ENCODE measurements at places on chromosomes 12 and 14.

DNA sequence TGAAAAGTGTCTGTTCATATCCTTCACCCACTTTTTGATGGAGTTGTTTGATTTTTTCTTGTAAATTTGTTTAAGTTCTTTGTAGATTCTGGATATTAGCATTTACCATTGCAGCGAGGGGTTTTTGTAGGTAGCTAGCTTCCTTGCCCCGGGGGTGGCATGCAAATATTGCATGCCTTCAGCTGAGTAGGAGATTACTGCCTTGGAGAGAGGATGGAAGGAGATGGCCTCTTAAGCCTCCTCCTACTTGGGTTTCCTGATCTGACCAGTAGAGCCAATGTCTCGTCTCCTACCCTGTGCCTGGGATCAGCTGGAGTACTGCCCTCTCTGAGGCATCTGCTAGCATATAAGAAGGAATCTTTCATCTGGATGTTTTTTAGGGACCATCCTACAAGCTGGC lies 134.4 kb upstream of the CCND2 start:
- no peak for DNase-seq

- DNase-seq: no peak
Measured at GRCh38 chr14:65472189-65472588, 59.7 kb downstream of the FUT8 start.

DNA sequence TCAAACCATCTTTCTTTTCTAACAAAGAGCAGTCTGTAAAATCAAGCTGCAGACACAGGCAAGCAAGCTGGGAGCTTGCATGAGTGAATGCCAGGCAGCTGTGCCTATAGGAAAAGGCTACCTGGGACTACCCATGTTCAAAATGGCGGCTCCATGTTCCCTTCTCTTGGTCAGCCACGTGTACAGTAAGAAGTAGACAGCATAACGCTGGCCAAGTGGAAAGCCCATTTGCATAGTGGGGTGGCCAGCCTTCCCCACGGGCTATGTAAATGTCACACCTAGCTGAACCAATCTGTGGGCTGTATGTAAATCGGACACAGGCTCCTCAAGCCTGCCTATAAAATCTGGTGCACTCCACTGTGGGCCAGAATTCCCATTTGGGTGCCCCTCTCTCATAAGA lies 117.1 kb downstream of the SYT10 start:
- DNase-seq: no peak

DNA sequence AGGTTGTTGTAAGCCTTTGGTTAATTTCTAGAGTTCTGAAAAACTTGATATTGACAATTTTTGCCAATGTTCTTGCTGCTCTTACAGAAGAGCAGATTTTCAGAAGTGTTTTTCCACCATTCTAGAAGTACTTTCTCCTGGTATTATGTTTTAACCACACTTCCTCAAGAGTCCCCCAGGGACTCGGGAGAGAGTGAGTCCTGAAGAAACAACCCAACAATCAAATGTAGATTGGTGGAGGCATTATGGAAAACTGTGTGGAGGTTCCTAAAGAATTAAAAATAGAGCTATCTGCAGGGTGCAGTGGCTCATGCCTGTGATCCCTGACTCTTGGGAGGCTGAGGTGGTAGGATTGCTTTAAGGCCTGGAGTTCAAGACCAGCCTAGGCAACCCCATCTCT lies 26.7 kb downstream of the OR10P1 start:
- DNase-seq: no peak

DNA sequence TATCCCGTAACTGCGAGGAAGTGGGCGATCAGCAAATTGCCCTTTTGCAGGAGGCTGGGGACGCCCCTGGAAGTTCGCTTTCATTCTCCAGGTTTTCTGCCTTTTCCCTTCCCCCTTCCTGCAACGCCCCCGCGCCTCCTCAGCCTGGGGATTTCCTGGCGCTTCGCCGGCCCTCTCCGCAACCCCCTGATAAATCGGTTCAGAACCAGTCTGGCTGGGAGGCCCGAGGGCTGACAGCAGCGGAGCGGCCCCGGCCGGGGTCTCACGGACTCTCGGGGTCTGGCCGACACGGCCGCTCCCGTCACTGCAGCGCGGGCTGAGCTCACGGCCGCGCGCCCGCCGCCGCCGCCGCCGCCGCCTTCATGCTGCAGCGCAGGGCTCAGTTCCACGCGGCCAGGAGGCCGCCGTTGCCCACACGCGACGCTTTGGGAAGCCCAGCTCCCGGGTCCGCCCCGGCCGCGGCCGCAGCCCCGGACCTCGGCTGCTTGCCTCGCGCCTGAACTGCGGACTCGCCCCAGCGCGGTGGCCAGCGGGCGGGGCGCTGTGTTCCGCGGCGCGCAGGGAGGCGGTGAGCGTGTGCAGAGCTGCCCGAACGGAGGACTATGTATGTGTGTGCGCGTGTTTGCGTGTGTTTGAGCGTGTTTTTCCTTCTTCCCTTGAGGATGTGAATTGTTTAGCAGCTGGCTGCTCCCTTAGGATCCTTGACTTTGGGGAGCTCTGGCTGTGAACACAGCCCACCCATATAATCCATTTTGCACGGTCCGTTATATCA lies at the start of gene LRFN5:
Gene LRFN5, plus strand, starts transcription at position 345 of the 772 bp plus-strand sequence.
- DNase-seq: no peak

DNA sequence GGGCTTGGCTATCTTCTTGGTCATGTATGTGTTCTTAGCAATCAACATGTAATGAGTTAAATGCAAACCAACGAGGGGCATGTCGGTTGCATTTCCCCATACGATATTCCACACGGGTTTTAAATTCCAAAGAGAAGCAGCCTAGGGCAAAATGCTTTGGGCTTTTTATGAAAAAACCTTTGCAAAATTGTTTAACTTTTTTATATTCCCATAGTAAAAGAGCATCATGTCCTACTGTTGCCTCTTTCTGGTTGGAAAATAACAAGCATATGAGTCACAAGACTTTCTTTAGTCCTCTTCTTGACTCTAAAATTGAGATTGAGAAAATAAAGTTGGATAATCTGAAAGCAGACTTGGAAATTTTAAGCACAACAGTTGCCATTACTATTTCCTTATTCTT lies 3.8 kb upstream of the DIO2 start:
- no peak for DNase-seq

GRCh38 chr12:57187222-57188089 lies 29.1 kb upstream of the NXPH4 start:
- no peak for DNase-seq

- DNase-seq: no peak
Measured at GRCh38 chr14:29580763-29581162, 346.9 kb downstream of the PRKD1 start.

DNA sequence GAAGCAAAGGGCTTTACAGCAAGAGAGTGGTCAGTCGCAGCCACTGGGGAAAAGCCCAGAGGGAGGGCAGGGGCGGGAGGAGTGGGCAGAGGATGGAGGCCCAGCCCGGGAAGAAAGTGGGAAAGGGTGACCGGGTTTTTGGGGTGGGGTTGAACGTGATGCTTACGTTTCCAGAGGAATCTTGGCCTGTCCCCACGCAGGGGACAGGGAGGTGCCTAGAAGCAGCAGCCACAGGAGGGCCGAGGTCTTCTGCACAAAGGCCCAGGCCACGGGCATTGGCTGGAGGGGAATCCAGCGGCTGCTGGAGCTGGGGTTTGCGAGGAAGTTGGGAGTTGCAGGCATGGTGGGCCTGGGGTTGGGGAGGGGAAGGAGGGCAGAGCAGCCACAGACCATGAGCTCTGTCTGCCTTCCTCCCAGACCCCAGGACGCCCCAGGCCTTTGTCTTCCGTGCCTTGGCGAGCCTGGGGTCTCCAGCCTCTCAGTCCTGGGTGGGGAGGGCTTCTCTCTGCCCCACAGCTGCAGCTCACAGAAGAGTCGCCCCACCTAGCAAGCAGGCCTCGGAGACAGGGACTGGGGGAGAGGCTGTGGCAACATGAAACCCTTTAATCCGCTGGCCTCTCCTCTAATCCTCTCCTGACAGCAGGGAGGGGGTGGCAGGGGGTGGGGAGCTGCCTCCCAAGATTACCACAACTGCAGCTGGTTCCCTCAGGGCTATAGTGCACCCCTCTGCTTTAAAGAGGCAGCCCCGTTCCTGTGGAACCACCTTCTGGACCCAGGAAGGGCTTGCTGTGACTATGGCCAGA lies at the start of gene CACNA2D4:
Gene CACNA2D4, minus strand, starts transcription at position 572 of the 803 bp plus-strand sequence. Its CDS starts 179 bp downstream, at position 393.
- DNase-seq: no peak

GRCh38 chr14:85291731-85292130 lies 238.2 kb upstream of the FLRT2 start:
- no peak for DNase-seq

DNA sequence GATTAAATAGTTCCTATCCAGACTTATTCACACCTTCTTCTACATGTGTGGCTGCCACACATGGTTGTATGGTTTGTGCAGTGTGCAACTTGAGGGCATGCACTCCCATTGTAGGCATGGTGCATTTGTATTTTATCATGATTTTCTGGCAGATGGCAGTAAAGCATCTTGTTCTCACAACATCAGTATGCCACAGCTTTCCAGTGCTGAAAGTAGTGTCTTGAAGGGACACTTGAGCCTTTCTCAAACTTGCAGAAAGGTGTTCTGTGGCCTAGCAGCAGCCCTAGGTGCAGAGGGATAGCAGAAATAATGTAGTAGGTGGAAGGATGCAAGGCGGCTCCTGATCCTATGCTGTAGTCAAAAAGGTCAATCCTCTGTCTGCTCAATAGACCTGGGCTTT lies 72.9 kb downstream of the LMNTD1 start:
- no peak for DNase-seq

- DNase-seq: no peak
Measured at GRCh38 chr12:67710582-67710981, 62.0 kb downstream of the DYRK2 start.

- no peak for DNase-seq
Measured at GRCh38 chr14:53401646-53402045, 248.5 kb upstream of the DDHD1 start.

GRCh38 chr14:21437063-21437901 lies 18.6 kb downstream of the CHD8 start:
- DNase-seq: peak; percentile 96

- no peak for DNase-seq
Measured at GRCh38 chr12:1576410-1577241, 17.8 kb downstream of the FBXL14 start.

GRCh38 chr14:67645414-67645813 lies 25.7 kb downstream of the ARG2 start:
- no peak for DNase-seq

GRCh38 chr12:71599210-71599609 lies 64.4 kb downstream of the ZFC3H1 start:
- no peak for DNase-seq

DNA sequence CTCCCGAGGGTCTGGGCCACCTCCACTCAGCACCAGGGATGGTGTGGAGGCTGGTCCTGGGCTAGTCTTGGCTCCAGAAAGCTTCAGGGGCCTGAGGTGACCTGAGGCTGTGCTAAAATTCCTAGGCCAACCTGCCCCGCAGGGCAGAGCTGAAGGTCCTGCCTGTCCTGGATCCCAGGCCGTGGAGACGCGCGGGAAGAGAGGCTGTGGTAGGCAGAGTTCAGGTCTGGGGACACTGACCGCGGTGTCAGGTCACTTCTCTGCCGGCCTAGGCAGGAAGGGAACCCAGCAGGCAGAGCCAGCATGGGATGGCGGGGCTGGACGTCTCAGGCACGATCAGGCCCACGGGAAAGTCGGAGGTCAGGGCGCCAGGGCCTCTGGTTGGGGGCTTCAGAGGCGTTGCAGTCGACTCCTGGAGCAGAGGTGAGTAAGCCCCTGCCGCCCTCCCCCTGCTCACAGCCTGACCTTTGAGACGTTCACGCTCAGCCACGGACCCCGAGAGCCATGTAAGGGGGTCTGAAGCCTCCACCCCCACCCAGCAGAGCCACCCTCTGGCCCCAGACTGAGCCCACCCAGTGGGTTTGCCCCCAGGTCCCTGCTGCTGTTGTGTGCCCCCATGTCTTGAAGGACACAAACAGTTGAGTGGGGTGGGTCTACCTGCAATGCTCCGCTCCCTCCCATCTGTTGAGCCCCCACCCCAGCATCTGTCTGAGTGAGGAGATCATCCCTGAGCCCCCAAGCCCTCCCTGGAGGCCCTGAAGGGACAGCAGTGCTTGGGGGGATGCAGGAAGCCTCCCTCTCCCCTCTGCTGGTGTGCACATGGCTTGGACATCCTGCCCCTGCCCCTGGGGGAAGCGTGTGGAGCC lies 142.7 kb downstream of the KIF26A start:
- DNase-seq: no peak

DNA sequence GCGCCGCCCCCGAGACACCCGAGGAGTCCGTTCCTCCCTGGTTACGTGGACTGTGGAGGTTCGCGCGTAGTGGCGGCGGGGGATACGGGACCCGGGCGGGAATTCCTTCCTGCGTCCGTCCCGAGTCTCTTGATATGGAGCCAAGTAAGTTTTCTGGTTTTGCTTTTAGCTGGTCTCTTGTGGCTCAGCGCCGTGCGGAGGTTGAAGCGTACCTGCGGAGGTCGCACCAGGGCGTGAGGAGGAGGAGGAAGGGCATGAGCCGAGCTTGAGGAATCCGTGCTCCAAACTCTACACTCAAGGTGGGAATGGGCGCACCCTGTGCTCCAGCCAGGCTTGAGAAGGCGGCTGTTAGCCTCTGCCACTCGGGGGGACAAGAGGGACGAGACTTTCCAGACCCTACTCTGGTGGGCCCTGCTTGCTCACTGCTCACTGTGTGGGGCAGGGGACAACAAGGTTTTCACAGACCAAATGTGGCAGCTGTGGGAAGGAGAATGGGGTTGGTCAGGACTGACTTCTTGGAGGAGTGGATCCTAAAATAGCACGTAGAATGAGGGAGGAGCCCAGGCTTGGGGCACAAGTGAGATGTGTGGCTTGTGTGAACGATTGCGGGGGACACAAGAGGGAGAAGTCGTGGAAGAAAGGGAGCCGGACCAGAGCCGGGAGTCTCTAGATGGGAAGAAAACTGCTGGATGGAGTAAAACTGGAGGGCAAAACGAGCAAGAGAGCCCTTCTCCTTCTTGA lies 577 bp downstream of the ATG101 start:
- no peak for DNase-seq

DNA sequence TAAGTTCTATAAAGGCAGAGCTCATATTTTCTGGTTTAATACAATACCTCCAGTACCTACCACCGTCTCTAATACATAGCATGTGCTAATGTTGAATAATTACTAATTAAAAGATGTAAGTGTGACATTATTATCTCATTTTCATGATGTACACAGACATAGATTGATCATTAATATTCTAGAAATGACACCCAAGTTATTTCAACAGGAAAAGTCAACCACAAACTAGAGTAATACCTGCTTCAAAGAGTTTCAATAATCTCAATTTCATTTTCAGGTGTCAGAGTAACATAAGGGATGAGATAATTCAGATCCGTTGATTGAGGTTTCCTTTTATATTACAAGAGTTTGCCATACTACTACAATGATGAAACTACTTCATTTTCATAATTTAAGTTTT lies 388.9 kb downstream of the SOX5 start:
- DNase-seq: no peak

GRCh38 chr12:77577791-77578190 lies 252.9 kb upstream of the NAV3 start:
- DNase-seq: no peak

GRCh38 chr14:66174453-66174891 lies 311.7 kb upstream of the CCDC196 start:
- peak; percentile 11 for DNase-seq
